Left renal cortex interstitium (tissue), 4 donors: ENCODE measurements at places on chromosomes 2 and 18.

DNA sequence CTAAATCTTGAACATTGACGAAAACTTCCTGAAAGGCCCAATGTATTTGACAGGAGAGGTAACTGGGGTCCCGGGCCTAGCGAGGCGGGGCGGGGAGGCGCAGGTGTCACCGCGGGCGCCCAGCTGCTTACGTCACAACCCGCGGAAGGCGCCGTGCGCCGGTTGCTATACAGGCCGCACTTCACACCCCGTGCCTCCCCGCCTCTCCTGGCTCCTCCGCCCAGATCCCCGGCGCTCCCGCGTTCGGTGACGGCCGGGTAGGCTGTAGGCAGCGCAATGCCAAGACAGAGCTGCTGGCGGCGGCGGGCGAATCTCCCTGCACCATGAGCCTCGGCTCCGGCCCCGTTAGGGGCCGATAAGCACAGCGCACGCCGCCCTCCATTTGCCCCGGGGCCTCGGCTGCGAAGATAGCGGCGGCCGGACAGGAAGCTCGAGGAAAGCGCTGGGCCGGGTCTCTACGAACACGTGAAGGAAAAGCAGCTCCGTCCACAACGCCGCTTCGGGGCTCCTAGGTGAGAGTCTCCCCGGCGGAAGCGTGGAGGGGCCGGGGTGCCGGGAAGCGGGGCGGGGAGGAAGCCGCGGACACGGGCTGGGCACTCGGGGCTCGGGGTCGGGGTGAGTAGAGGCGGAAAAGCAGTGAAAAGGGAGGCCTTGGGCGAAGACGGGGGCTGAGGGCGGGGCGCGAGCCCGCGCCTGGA is at the start of gene RNF138:
TSS of gene RNF138 (plus strand) at position 151 of the 698 bp plus-strand sequence. CDS start 903 bp downstream, outside the sequence.
- peak; percentile 75 for DNase-seq

- no peak for DNase-seq
Measured at GRCh38 chr2:62204998-62205496, 9.1 kb downstream of the B3GNT2 start.

GRCh38 chr2:120481446-120482194 is 135.7 kb downstream of the INHBB start:
- no peak for DNase-seq

- no peak for DNase-seq
Measured at GRCh38 chr2:18357537-18357936, 202.9 kb downstream of the RDH14 start.

DNA sequence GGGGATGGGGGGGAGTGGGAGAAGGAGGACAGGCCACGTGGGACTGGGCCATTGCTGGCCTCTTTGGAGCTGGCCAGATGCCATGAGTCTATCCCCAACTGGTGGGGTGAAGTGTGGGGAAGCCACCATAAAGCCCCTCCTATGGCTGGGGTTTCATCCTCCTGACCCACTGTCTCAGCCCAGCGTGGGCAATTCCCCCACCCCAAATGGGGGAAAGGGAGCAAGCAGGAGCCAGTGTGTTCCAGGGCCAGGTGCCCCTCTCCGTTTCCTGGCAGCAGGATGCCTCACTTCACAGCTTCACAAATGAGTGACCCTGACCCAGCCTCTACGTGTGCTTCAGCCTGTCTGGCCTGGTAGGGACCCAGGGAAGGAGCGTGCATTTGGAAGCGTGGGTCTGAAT is 474.7 kb upstream of the HS6ST1 start:
- DNase-seq: no peak
